ENCODE measurements at places on chromosomes 1 and 21.

- no peak for DNase-seq
These were observed 22.0 kb upstream of the WDR26 start for GRCh38 chr1:224456637-224456953.

GRCh38 chr1:208279826-208280588, 35.8 kb upstream of the PLXNA2 start:
- no peak for DNase-seq

- DNase-seq: no peak
These were observed 57.9 kb upstream of the CR2 start for GRCh38 chr1:207396168-207396746.

DNA sequence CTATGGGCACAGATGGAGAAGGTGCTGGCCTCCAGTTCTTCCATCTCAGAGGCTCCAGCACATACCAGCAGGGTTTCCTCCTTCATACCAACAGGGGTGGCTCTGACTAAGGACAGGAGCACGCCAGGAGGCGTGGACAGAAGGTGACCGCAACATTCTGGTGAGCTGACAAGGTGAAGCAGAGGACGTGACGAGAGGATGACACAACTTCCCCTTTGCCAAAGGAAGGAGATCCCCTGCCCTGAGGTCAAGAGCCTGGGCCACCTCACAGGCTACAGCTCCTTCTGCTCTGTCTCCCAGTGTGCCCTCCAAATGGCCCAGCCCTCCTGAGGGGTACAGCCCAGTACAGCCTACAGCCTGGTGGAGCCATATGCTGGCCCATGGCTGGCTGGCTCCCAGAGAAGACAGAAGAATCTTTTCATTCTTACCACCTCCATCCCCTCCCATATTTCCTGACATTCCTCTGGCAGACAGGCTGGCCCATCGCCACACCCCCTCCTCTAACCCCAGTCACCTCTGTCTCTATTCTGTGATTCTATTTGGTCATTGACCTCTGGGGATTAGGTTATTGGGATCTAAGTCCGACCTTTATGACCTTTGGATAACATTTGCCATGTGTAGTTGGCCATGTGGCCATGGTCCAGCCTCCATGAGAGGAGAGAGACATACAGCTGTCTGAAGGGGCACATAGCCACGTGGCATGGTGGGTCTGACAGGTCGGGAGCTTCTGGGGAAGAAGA, 5.1 kb upstream of the LAMB3 start:
- no peak for DNase-seq

DNA sequence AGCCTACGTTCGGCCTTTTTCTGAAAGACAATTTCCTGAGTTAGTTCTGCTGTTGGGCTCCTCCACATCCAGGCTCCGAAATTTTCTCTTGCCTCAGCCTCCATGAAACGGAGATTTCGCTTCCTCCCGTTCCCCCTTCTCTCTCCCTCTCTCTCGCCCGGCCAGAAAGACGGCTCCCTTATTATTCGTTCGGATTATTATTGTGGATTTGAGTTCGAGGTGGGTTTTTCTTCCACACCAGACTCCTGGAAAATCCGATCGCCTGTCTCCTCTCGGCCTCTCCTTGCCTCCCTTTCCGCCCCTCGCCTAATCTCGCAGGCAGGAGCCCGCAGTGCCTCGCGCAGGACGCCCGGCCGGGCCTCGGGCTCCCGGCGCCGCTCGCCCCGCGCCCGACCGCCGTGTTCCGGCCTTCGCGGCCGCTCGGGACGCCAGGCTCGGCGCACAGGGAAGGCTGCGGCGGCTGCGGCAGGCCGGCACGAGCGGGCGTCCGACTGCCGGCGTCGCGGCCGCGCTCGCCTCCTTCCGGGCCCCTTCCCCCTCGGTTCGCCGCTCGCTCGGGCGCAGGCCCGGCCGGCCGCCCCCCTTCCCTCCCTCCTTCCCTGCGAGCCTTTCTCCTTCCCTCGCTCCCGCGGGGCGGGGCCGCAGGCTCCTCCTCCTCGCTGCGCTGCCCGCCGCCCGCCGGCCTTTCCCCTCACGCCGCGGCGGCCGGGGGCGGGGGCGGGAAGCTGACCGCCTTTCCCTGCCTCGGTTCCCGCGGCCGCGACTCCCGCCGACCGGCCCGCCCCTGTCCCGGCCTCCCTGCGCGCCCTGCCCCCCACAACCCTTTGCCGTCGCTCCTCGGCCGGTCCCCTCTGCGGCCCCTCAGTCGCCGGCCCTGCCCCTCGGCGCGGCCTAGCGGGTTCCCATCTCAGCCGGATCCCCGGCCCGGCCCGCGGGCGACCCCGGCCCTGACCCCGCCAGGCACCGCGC, at the start of gene ARHGEF11:
Gene ARHGEF11 (minus strand): TSS at position 493 of the 969 bp plus-strand sequence. CDS start 1,412 bp downstream, outside the sequence.
- peak; percentile 40 for DNase-seq

GRCh38 chr1:43546388-43547100, 15.9 kb downstream of the PTPRF start:
- no peak for DNase-seq

- no peak for DNase-seq
These were observed 28.9 kb downstream of the PBX1 start for GRCh38 chr1:164587617-164588501.

DNA sequence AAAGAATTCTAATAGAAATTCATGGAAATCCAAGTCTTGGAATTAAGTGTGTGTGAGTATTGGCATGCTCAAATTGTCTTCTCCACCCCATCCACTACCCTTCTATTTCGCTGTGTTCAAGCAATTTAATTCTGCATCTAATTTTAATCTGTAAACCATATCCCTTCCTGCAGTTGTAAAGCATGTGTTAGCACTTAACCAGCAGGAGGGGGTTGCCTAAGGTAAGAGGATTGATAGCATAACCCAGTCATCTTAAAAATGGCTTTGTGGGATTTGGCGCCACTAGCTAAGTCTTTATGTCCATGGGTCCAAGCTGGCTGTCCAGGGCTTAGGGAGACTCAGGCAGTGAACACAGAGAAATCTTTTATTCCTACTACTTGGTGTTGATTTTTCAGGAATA, 210.3 kb downstream of the PTPRC start:
- no peak for DNase-seq

GRCh38 chr1:145997718-145998023, 1.3 kb upstream of the TXNIP start:
- DNase-seq: no peak

DNA sequence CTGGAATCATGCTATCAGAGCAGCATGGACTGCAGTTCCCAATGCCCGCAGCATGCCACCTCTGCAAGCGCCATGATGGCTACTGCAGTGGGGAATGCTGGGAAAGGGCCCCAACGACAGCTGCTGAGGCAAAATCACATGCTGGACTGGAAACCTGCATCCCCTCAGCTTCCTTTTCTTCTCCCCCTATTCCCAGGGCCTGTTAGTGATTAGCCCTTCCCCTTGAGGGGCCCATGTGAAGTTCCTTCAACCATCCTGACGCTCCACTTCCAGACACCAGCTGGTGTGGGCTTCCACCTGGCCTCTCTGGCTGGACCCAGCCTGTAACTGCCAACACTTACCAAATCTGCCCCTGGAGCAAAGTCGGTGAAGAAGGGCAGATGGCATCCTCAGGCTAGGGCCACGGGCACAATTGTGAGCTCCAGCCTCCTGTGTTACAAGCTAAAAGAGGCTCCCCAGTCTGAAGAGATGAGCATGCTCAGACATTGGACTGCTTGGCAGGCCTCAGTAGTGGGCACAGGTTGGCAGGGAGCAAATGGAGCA, 22.1 kb upstream of the SDC3 start:
- DNase-seq: no peak

GRCh38 chr21:44739316-44739715, 27.9 kb upstream of the TSPEAR start:
- no peak for DNase-seq
